ENCODE measurements at places on chromosomes 6 and 20.
A peak's percentile ranks its signal among the peaks of the same experiment; 100 is the strongest.

DNA sequence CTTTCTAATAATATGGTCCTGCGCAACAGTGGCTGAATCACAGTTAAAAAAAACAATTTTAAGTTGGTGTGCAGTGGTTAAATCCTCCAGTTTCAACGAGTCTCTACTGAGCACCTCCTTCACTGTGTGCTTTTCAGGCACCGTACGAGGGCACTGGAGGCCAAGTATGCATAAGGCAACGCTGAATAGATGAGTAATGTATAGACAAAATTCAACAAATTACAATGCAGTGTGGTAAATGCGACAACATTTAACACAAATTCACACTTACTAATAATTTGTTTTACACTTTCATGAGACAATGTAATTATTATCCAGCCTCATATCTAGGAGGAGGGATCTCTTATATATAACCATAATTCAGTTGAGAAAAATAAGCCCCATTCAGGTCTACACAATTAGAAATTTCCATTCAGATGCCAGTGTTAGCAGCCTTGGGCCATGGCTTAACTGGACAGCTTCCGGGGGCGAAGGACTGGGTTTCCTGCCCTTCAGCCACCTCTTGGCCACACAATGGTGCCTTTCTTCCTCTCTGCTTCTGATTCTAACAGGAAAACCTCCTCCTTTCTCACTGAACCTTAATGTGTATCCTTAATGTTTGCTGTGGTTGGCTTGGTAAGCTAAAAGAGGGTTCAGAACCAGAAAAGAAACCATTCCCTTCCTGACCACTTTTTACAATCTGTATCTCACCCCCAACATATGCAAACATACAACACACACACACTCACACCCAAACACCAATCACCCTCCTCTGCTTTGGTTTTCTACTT lies 51.9 kb downstream of the B4GALT5 start:
- no peak for DNase-seq

DNA sequence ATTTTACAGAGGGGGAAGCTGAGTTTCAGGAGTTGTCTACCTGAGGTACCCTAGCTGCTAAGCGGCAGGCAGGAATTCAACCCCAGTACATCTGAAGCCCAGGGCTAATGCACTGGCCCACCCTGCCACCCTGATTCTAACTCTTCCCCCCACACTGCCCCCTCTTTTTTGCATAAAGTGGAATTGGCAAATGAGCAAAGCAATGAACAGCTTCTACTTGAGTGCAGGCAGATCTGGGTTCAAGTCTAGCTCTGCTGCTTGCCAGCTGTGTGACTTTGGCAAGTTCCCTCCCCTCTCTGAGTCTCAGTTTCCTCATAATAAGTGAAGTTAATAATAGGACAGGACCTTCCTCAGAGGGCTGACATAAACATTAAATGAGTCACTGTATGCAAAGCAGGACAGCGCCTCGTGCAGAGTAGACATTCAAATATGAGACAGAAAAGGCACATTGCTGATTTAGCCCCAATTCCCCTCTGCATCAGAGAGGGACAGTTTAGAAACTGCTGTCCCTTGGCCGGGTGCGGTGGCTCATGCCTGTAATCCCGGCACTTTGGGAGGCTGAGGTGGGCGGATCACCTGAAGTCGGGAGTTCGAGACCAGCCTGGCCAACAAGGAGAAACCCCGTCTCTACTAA lies 4.7 kb downstream of the ADA start:
- no peak for DNase-seq

- no peak for DNase-seq
These were observed 151.3 kb upstream of the NT5E start for GRCh38 chr6:85298553-85298952.

DNA sequence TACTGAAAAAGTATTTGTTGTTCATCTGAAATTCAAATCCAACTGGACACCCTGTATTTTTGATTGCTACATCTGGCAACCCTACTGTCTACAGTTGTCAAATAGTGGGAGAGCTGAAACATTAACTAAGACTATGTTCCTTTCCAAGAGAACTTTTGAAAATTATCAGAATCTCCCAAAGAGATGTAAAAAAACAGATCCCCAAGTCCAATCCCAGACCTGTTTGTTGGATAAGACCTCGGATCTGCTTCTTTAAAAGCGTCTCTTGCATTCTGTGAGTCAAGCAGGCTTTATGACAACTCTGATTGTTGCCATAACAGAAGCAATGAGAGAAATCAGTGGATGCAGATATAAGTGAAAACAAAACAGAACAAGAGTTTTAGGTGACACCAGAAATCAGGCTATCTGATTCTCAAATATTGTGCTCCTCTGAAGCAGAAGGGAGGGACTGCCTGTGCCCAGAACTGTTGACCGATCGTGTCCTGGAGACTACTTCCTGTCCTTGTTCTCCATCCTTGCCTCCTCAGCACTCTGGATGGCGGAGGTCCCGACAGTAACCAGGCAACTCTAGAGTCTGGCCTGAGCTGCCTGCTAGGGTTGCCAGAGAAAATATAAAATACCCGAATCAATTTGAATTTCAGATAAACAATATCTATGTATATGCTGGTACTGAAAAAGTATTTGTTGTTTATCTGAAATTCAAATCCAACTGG lies 853.8 kb downstream of the MAFB start:
- no peak for DNase-seq

DNA sequence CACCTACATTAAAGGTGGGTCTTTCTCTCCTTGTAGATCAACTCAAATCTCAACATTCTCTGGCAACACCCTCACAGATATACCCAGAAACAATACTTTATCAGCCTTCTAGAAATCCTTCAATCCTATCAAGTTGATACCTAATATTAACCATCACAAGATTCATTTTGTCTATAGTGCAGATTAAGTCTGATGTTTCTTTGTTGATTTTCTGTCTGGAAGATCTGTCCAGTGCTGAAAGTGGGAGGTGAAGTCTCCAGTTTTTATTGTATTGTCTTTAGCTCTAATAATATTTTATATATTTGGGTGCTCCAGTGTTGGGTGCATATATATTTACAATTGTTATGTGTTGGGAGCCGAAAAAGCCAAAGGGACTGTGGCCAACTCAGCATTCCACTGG lies 493.9 kb upstream of the ADGRB3 start:
- DNase-seq: no peak

DNA sequence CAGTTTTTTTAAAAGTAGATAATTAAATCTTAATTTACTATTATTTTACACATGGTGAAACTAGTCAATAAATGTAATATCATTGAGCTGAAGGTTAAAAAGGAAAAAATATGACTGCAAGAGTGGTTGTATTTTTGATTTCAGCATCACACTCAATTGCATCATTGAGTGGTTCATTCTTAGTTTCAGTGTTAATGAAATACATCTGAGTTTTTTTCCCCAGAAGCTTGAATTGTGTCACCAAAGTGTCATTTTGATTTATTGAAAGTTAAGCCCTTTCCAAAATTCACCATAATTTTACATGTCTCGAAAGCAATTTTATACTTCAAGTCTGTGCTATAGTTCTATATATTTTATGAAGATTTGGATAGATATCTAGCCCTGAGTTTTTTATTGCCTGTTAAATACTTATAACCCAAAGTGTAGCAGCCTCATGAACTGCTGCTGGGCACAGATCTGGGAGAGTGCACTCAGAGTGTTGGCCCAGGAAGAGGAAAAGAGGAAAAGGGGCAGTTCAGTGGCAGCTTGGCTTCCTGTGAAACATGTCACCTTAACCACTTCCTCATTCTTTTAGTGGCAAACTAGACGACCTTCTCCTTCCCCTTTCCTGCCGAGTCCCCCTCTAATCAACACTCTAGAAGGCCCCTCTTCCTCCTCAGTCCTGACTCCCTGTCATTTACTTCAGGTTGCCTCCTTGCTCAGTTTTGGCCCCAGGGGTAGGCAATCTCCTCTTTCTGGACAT lies 140.7 kb downstream of the ESR1 start:
- no peak for DNase-seq

- DNase-seq: no peak
These were observed 27.6 kb upstream of the SCAF8 start for GRCh38 chr6:154705471-154706113.

DNA sequence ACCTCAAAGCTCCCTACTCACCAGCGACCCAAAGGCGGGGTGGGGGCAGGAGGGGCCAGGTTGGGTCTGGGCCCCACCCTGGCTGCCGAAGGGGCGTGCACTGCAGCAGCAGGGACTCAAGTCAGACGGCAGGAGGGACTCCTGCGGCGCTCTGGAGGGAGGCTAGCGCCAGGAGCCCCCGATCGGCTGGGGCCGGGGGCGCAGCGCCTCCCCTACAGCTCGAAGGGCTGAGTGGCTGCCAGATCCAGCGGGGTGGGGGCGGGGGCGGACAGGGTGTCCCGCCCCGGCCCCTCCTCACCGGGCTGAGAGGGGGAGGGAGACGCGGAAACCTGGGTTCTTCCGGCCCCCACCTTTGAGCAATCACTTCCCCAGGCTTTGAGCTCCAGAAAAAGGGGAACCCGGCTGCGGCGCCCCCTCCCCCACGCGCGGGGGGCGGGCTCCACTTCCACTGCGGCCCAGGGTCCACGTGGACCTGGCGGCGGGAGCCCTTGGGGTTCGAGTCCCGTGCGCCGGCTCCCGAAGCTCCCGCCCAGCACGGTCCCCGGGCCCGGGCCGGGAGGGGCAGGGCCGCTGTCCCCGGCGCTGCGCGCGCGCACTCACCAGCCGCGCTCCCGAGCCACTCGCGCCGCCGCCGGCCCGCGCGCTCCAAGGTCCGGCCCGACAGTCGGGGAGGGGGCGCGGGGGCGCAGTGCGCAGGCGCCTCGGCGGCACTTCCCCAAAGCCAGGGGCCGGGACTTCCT lies at the start of gene RGS19:
TSS of gene RGS19 (minus strand) at position 246 of the 740 bp plus-strand sequence. CDS start 2,632 bp downstream, outside the sequence.
- peak; percentile 83 for DNase-seq

- no peak for DNase-seq
These were observed 341.2 kb downstream of the SAMD5 start for GRCh38 chr6:147849401-147850330.

DNA sequence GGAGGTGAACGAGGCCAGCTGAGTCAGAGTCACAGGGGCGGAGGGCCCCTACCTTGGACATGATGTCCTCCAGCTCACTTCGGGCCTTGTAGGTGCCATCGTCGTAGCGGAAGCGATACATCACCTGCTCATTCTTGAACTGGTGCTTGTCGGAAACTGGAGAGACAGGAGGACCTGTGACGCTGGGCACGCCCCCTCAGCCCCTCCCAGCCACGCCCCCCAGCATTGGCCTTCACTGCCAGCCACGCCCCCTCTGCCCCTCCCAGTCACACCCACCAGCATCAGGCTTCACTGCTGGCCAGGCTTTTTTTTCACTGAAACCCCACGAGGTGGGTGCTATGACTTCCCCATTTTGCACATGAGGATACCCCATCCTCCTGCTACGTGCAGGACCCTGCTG lies 148.2 kb downstream of the PREX1 start:
- DNase-seq: no peak

DNA sequence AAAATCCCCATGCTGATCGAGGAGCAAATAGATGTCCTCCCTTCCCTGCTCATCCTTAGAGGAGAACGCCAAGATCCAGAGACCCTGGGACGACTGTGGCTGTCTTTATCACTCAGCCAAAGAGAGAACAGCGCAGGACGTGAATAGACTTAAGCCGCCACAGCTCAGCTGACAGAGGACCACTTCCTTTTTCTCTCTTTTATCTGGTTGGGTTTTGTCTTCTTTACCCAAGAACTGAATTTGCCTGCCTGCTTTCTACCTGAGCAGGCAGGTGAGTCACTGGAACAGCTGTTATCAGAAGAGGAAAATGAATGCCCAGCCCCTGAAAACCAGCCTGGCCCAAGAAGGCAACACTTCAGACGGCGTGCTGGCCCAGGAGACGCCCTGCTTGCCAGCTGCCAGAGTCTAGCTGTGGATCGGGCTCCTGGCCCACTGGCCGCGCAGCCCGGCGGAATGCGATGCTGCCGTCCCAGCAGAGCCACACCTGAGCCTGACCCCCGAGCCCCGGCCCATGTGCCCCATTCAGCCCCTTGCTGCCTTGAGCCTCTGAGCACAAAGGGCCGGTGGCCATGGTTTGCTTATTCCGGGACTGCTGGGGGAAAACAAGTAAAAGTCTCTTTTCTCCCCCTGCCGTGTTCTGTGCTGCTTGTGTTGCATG lies 82.1 kb downstream of the TCP11 start:
- DNase-seq: no peak

- no peak for DNase-seq
These were observed 33.7 kb downstream of the CYP24A1 start for GRCh38 chr20:54140067-54140466.

- DNase-seq: no peak
These were observed 135.8 kb upstream of the NEDD9 start for GRCh38 chr6:11368264-11368663.
